Activated CD4-positive, alpha-beta T cell treated with anti-CD3 and anti-CD28 coated beads for 36 hours (primary cell): ENCODE measurements at places on chromosomes 3 and 15. TPM values are rescaled to one million over a fixed set of nuclear protein-coding genes. Genes with fewer than 3 reads are reported as not detected.

- DNase-seq, result no peak
Measured at GRCh38 chr3:114420072-114420471, 126.2 kb downstream of the TIGIT start.

FGF12 gene
- not detected for total RNA-seq

ROBO2 gene
- total RNA-seq, result not detected

- no peak for DNase-seq
Measured at GRCh38 chr3:175057401-175057800, 198.3 kb downstream of the NAALADL2 start.

ATP13A4 gene
- total RNA-seq, result 3.3 TPM

FSIP1 gene
- total RNA-seq, result 0.25 TPM

DNA sequence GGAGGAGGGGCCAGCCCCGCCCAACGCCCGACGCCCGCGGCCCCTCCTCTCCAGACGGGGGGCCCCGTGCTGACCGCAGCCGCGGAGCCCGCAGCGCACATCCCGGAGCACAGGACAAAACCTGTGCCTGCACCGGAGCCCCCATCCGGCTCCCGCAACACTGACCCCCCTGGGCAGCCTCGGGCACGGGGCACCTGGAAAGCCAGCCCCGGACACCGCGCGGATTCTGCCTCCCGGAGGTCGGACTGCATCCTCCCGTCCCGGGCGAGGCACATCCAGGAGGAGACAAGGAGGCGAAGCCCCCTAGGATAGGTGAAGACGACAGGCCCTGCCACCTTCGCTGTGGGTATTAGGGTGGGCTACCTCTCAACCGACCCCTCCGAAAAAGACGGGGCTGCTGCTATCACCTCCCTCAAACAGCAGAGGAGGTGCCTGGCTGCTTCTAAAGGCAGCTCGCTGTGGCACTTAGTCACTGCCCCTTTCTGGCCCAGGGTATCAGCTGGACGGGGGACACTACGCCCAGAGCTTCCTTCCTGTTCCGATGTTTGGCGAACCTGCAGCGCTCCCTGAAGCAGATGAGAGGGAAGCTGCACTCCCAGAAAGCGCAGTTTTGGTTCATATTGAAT, 10.6 kb downstream of the XXYLT1 start:
- DNase-seq, result peak; percentile 53

DNA sequence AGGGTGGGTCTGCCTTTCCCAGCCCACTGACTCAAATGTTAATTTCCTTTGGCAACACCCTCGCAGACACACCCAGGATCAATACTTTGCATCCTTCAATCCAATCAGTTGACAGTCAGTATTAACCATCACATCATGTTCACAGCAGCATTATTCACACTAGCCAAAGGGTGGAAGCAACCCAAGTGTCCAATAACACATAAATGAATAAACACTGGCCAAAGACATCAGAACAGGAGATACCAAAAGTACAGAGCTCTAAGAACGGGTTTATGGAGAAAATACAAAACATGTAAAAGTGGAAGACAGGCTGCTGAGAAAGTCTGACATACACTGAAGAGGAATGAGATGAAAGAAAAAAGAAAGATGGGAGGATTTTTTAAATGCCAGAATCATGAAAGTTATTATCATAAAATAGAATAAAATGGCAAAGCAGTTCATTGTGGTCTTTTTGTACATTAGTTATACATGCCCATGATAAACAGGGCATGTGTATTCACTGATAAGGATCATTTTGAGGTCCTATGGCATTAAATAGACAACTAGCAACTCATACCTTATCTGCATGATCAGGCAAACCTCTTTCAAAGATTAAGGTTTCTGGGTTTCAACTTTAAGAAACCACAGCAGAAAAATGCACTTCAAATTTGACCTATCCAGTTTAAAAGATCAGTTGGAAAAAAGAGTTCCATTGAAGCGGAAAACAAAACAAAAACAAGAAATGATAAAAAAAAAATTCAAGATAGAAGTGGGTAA, 22.9 kb downstream of the DNAAF4 start:
- DNase-seq, result no peak

- DNase-seq, result no peak
Measured at GRCh38 chr3:43707266-43707665, 16.5 kb downstream of the ABHD5 start.

GRCh38 chr3:9653565-9654248, 4.4 kb downstream of the MTMR14 start:
- no peak for DNase-seq

MAP6D1 gene
- total RNA-seq, result 1.3 TPM

GRCh38 chr3:99119385-99119784, 217.9 kb upstream of the DCBLD2 start:
- DNase-seq, result no peak

ZNF774 gene
- total RNA-seq, result 2.0 TPM

POPDC2 gene
- 1.7 TPM for total RNA-seq
